Activated CD8-positive, alpha-beta memory T cell treated with anti-CD3 and anti-CD28 coated beads, Interleukin-2, amount 10 ng/mL, durations not matched to agents 7 days and 5 days (primary cell): ENCODE measurements at places on chromosomes 5 and 9. TPM values are rescaled to one million over a fixed set of nuclear protein-coding genes. Genes with fewer than 3 reads are reported as not detected.

Gene SIMC1
- total RNA-seq: 36.9 TPM

Gene SPINK6
- not detected for total RNA-seq

Gene ANKDD1B
- total RNA-seq: not detected

Gene ARID3C
- 0.26 TPM for total RNA-seq

Gene CYLC2
- total RNA-seq: not detected

Gene HBEGF
- total RNA-seq: 10.7 TPM

Gene RABEPK
- total RNA-seq: 16.9 TPM

Gene C1QTNF3
- 2.7 TPM for total RNA-seq

Gene ALDH1A1
- total RNA-seq: not detected

Gene NKD2
- 4.2 TPM for total RNA-seq

Gene SLC36A3
- total RNA-seq: not detected

DNA sequence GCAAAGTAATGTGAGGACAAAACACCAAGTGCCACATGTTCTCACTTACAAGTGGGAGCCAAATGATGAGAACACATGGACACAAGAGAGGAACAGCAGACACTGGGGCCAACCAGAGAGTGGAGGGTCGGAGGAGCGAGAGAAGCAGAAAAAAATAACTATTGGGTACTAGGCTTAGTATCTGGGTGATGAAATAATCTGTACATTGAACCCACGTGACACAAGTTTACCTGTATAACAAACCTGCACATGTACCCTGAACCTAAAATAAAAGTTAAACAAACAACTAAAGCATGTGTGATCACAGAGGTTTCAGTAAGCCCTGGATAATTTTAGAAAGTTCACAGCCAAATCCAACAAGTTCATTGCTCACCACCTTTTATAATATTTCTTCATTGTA, 160.1 kb downstream of the TENT4A start:
- H3K27ac ChIP-seq: no peak overlapping the region
- H3K4me1 ChIP-seq: no peaks in the 10 kb centered on the region
- H3K27me3 ChIP-seq: no peaks in the 10 kb centered on the region

- H3K27me3 ChIP-seq: peaks cover 8% of the 10 kb centered on the region
- H3K4me1 ChIP-seq: no peaks in the 10 kb centered on the region
- no peaks in the 10 kb centered on the region for H3K36me3 ChIP-seq
- DNase-seq: no peak
- H3K4me3 ChIP-seq: no peak overlapping the region
These were observed 118.1 kb downstream of the DPYSL3 start for GRCh38 chr5:147391781-147392180.

DNA sequence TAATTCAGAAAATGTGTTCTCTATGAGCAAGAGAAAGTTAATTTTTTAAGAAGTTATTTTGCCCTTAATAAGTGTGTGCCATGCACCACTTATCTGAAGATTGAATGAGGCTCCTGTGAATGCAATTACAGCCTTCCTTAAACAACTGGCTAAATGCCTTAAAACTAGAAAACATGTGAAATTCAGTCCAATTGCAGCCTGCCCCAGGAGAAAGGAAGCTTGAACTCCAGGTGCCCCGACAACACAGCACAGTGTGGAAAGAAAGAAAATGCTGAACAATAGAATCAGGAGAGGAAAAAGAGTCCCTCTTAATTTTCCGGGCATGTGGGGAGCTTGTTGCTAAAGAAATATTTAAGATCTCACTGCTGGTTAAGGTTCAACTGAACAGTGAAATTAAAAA, 8.8 kb downstream of the LHFPL2 start:
- no peak overlapping the region for H3K27ac ChIP-seq
- DNase-seq: no peak
- no peaks in the 10 kb centered on the region for H3K4me1 ChIP-seq

DNA sequence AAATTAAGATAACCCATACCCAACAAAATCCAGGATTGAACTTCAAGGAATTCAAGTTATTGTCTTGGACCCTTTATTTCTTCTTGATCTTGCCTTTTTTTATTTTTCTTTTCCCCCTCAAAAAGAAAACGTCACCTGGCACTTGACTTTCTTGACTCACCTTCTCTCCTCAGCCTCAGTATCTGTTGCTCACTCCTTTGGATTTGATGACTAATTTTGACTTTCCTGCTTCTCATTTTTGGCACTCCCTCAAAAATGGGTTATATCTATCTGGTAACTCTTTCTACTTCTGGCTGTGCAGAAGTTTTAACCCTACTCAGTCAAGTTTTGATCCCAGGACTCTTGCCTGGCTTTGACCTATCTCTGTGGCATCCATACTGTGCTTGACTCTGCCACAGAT, 66.6 kb upstream of the SPATA31D4 start:
- H3K4me3 ChIP-seq: no peak overlapping the region
- H3K27ac ChIP-seq: no peak overlapping the region
- no peaks in the 10 kb centered on the region for H3K36me3 ChIP-seq
- no peaks in the 10 kb centered on the region for H3K27me3 ChIP-seq
- no peak for DNase-seq

DNA sequence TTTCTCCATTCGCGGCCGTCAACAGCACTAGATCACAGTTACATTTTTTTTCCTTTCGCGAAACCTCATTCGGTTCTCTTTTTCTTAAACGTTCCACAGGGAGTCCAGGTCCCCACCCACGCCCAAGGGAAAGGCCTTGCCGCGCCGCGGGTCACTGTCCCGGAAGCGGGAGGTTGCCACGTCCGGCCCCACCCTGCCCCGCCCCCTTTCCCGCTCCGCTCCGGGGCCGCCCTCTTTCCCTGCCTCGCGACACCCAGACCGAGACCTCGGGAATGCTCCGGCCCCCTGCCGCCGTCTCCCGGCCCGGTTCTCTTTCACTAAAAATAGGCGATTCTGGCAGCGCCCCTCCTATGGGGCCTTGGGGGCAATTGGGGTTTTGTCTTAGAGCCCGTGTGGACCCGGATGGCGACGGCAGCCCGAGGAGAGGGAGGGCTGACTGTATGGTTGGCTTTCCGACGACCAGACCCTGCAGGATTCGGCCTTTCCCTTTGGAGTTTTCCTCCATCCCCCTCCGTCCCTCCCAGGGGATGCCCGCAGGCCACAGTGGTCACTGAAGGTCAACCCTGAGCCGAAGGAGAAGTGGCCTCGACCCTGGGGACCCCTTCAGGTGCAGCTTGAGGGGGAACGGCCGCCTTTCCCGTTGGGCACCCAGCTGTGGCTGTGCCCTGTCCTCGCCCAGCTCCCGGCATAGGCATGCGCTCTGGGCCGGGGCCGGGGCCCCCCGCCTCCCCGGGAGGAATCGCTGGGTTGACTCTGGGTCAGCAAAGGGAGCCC, 2.8 kb upstream of the RACK1 start:
- no peaks in the 10 kb centered on the region for H3K27me3 ChIP-seq
- DNase-seq: peak; percentile 89
- peak overlapping the region; percentile 94 for H3K4me3 ChIP-seq
- peaks cover 62% of the 10 kb centered on the region for H3K4me1 ChIP-seq
- peak overlapping the region; percentile 98 for H3K27ac ChIP-seq

- no peak overlapping the region for H3K4me3 ChIP-seq
- H3K4me1 ChIP-seq: no peaks in the 10 kb centered on the region
- no peaks in the 10 kb centered on the region for H3K36me3 ChIP-seq
- H3K27ac ChIP-seq: no peak overlapping the region
These were observed 18.1 kb downstream of the NEUROG1 start for GRCh38 chr5:135517631-135518030.

GRCh38 chr5:20360263-20360662, 372.3 kb upstream of the CDH18 start:
- no peaks in the 10 kb centered on the region for H3K36me3 ChIP-seq
- no peak for DNase-seq
- no peak overlapping the region for H3K4me3 ChIP-seq

DNA sequence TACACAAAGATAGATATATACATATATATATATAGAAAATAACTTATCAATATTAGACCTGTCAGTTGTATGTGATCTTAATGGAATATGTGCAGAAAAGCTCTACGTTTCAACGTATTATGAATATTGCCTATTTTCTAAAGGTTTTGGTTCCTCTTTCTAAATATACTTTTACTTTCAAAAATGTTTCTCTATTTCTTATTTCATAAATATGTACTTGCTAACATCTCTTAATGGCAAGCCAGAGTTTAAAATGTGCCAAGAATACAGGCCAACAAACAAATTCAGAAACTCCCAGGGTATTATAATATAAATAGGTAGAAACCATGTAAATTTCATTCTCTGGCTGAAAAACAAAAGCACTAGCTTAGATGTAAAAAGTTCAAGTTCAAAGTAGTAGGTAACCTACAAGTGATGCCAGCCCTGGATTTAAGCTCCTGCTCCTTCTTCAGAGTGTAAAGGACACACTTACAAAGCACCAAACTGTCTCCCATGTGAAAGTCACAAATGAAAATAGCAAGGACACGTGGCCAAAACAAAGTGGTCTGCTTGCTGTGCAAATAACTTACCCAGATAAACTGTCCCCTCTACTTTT, 685.1 kb upstream of the DMAC1 start:
- peaks cover under 1% of the 10 kb centered on the region for H3K4me1 ChIP-seq
- H3K4me3 ChIP-seq: no peak overlapping the region
- H3K27ac ChIP-seq: no peak overlapping the region
- no peak for DNase-seq
- no peaks in the 10 kb centered on the region for H3K27me3 ChIP-seq

GRCh38 chr5:99061711-99062110, 132.9 kb upstream of the CHD1 start:
- DNase-seq: no peak
- no peaks in the 10 kb centered on the region for H3K36me3 ChIP-seq
- peaks cover 6% of the 10 kb centered on the region for H3K4me1 ChIP-seq
- H3K4me3 ChIP-seq: no peak overlapping the region
- no peak overlapping the region for H3K27ac ChIP-seq
- H3K27me3 ChIP-seq: peaks cover 10% of the 10 kb centered on the region

GRCh38 chr5:140868721-140869554, at the start of gene PCDHA11:
Gene PCDHA11 (plus strand): TSS chr5:140868957. CDS start chr5:140869104, 147 bp downstream.
- H3K27me3 ChIP-seq: no peaks in the 10 kb centered on the region
- H3K4me1 ChIP-seq: no peaks in the 10 kb centered on the region
- no peaks in the 10 kb centered on the region for H3K36me3 ChIP-seq
- H3K27ac ChIP-seq: no peak within 1 kb of the TSS

DNA sequence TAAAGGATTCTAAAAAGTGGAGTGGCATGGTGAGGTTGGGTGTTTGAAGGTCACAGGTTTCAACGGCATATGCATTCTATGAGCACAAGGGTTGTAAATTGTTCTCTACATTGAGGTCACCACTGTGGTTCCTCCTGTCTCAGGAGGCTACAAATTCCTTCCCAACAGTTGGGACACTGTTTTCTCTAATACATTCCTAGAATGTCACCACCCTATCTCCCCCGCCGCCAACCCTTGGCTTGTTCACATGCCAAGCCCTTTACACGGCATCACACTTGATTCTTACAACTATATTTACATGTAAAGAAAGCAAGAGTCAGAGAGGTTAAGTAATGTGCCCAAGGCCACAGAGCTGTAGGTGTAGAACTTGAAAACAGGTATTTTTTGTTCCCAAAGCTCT, 315.1 kb downstream of the RAB3C start:
- no peak for DNase-seq
- H3K36me3 ChIP-seq: no peaks in the 10 kb centered on the region
- H3K27me3 ChIP-seq: peaks cover 9% of the 10 kb centered on the region
- no peaks in the 10 kb centered on the region for H3K4me1 ChIP-seq
- H3K4me3 ChIP-seq: no peak overlapping the region

DNA sequence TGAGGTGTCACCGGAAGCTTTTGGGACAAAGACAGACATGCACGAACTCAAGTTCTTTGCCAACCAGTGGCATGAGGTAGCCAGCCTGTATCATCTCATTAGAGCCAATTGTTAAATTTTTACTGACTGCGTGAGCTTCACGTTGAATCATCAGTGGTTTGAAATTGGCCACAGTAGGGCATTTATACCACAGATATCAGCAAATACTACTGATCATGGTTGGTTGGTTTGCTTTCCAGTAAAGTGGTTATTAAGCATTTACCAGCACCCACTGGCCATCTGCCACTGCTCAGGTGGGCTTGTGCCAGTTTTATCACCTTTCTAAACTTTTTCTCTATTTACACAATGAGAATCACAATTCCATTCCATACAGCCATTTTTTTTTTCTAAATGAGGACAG, 28.4 kb upstream of the SHC3 start:
- H3K27ac ChIP-seq: no peak overlapping the region
- no peak overlapping the region for H3K4me3 ChIP-seq
- no peaks in the 10 kb centered on the region for H3K36me3 ChIP-seq
